Ascending aorta (tissue), 2 donors: ENCODE measurements at places on chromosomes 2 and 18.

- H3K27me3 ChIP-seq = no peaks in the 10 kb centered on the region
- H3K36me3 ChIP-seq = no peaks in the 10 kb centered on the region
- H3K27ac ChIP-seq = peak overlapping the region; percentile 4
- peaks cover 6% of the 10 kb centered on the region for H3K4me1 ChIP-seq
- H3K4me3 ChIP-seq = no peak overlapping the region
- DNase-seq = peak; percentile 44
Observed at GRCh38 chr2:20378891-20379519, 28.4 kb upstream of the PUM2 start.

- H3K36me3 ChIP-seq = no peaks in the 10 kb centered on the region
- H3K4me1 ChIP-seq = peaks cover 3% of the 10 kb centered on the region
- no peak overlapping the region for H3K4me3 ChIP-seq
- DNase-seq = peak; percentile 65
- H3K27me3 ChIP-seq = no peaks in the 10 kb centered on the region
Observed at GRCh38 chr2:71784734-71785511, 331.6 kb downstream of the DYSF start.

- peak overlapping the region; percentile 5 for H3K27ac ChIP-seq
- no peaks in the 10 kb centered on the region for H3K36me3 ChIP-seq
Observed at GRCh38 chr2:28567061-28567471, 71.2 kb downstream of the PLB1 start.

DNA sequence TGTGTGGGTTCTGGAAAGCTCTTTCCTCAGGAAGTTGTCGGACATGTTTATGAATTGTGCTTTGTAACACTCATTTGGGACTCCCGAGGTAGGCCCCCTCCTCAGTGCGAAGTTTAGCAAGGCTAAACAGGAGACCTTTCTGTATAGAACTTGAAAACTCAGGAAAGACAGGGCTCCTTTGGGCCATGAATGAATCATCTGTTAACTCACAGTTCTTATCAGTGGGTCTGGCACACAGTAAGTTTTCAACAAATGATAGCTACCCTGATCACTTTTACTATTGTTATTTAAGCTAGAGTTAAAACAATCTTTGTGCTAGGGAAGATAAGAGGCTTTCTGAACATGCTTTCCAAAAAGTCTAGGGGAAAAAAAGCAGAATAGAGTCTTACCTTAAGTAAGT, 430.5 kb upstream of the ETAA1 start:
- H3K4me3 ChIP-seq = no peak overlapping the region
- H3K27me3 ChIP-seq = no peaks in the 10 kb centered on the region
- no peak overlapping the region for H3K27ac ChIP-seq

- H3K27me3 ChIP-seq = no peaks in the 10 kb centered on the region
- H3K4me1 ChIP-seq = no peaks in the 10 kb centered on the region
- no peak overlapping the region for H3K4me3 ChIP-seq
Observed at GRCh38 chr2:31931916-31932315, 78.9 kb downstream of the MEMO1 start.

- H3K4me3 ChIP-seq = no peak overlapping the region
- peaks cover 35% of the 10 kb centered on the region for H3K36me3 ChIP-seq
- no peak for DNase-seq
- H3K27ac ChIP-seq = no peak overlapping the region
- H3K4me1 ChIP-seq = no peaks in the 10 kb centered on the region
Observed at GRCh38 chr2:121501031-121501430, 29.6 kb upstream of the RNU4ATAC start.

GRCh38 chr18:67731851-67732250, 215.3 kb upstream of the DSEL start:
- H3K4me3 ChIP-seq = no peak overlapping the region
- H3K4me1 ChIP-seq = no peaks in the 10 kb centered on the region
- H3K36me3 ChIP-seq = no peaks in the 10 kb centered on the region
- DNase-seq = no peak
- H3K27ac ChIP-seq = no peak overlapping the region
- H3K27me3 ChIP-seq = no peaks in the 10 kb centered on the region

DNA sequence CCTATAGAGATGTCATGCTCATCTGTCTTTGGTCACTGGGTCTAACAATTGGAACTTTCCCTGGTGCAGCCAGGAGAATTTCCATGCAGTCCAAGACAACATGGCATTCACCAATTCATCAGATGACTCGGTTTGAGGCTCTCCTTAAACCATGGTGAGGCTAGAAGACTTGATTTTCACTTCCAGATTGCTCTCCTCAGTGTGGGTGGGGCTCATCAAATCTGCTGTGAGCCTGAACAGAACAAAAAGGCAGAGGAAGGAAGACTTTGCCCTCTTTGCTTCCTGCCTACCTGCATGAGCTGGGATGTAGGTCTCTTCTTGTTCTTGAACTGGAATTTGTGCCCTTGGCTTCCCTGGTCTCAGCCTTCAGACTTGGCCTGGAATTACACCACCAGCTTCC, 203.4 kb upstream of the TRIB2 start:
- no peak overlapping the region for H3K4me3 ChIP-seq
- no peak for DNase-seq
- no peaks in the 10 kb centered on the region for H3K36me3 ChIP-seq
- H3K27ac ChIP-seq = no peak overlapping the region
- no peaks in the 10 kb centered on the region for H3K27me3 ChIP-seq

- H3K4me3 ChIP-seq = no peak overlapping the region
- H3K4me1 ChIP-seq = no peaks in the 10 kb centered on the region
- H3K36me3 ChIP-seq = no peaks in the 10 kb centered on the region
- no peak overlapping the region for H3K27ac ChIP-seq
Observed at GRCh38 chr18:75694292-75694691, 266.8 kb upstream of the SMIM21 start.

DNA sequence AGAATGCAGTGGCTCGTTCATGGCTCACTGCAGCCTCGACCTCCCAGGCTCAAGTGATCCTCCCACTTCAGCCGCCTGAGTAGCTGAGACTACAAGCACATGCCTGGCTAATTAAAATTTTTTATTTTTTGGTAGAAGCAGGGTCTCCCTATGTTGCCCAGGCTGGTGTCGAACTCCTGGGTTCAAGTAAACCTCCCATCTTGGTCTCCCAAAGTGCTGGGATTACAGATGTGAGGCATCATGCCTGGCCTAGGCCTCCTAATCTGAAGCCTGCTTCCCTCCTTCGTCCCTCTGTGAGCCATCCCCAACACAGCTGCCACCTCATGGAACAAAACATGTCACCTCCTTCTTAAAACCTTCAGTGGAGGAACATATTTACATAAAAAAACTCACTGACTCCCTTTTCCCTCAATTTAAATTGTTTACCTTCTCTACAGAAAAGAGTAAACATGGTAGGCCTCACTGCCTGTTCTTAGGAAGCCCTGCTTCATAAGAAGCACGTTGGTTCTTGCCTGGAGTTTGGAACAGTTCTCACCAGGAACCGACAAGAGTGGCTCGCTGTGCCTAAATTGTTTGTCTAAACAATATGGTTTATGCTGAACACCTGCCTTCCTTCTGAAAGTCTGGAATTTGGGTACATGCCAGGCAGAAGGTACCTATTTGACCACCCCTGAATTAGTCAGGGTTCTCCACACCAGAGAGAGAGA, 12.1 kb upstream of the RHOB start:
- peaks cover 12% of the 10 kb centered on the region for H3K4me1 ChIP-seq
- no peaks in the 10 kb centered on the region for H3K27me3 ChIP-seq
- no peak for DNase-seq
- H3K27ac ChIP-seq = no peak overlapping the region
- no peaks in the 10 kb centered on the region for H3K36me3 ChIP-seq
